Substantia nigra (tissue), 51 donors: ENCODE measurements at places on chromosomes 12 and 14.

- DNase-seq: no peak
These were observed 19.9 kb downstream of the ETV6 start for GRCh38 chr12:11669348-11669747.

GRCh38 chr14:104100171-104101085 is 14.9 kb downstream of the ASPG start:
- no peak for DNase-seq

DNA sequence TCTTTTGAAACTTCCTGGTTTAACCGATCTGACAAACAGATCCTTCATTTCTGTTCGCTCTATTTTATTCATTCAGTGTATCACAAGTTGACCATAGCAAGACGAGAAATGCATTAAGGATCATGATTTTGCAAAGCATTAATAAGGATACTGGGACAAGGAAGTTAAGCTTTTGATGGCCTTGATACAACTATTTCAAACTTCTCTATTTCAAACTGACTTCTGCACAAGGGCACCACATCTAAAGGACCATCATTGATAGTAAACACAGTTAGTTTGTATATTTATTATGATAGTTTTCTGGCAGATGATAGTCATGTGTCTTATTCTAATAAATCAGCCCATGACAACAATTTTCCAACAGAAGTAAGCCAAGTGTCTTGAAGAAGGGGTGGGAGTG is 25.8 kb upstream of the PLXNC1 start:
- DNase-seq: no peak

GRCh38 chr14:22610931-22611330 is 12.8 kb downstream of the ABHD4 start:
- no peak for DNase-seq

- no peak for DNase-seq
These were observed 143.2 kb downstream of the PIWIL1 start for GRCh38 chr12:130480887-130481286.

GRCh38 chr14:54664961-54665360 is 98.0 kb downstream of the SAMD4A start:
- DNase-seq: no peak

DNA sequence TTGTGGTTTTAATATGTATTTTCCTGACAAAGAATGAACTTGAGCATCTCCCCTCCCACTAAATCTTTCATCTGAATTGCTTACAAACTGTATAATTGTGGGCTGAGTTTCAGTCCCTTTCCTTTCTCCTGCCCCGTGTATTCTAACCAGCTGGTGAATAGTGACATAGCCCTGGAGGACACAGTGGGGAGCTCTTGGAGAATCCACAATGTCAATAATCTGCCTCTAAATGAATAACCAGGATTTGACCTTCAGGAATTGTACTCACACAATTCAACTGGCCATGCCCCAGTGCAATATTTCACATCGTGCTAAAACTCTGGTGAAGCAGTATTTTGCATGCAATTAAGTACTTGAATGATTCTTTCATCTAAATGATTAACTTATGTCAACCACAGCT is 177.2 kb downstream of the C12orf42 start:
- DNase-seq: no peak

GRCh38 chr14:39302124-39302810 is 68.6 kb downstream of the MIA2 start:
- DNase-seq: no peak
